ENCODE measurements at places on chromosomes 3 and 15.

GRCh38 chr3:3113042-3113709 lies 3.0 kb upstream of the IL5RA start:
- no peak for DNase-seq

DNA sequence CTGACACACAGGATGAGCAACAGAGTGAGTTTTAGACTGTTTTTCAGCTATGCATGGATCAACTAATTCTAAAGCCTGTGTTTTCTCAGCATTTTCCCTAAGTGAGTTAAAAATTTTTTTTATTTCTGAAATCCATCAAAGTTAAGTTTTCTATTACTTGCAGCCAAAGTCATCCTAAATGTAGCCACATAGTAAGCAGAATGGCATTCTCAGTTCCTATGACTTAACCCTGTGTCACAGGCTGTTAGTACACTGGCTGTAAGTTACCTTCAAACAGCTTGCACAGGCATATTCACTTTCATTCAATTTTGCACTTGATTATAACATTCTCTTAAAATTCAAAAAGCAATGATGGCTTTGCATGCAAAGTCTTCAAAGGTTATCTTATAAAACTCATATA lies 368.2 kb downstream of the OCA2 start:
- DNase-seq = no peak

DNA sequence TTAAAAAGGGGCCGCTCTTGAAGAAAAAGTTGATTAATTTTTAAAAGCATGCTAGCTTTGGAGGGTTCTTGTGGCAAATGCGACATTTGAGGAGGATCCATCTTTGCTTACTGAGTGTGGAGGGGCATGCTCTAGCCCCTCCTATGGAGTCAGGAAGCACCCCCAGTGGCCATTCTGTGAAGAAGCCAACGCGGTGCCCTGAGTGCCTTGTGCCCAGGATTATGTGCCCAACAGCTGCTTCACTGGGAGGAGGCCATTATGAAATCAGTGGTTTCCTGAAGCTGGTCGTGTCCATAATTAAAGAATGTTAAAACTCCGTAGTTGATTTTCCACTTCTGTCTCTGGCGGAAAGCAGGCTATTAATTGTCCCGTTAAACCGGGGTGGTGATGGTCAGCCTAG lies 69.1 kb upstream of the TNFAIP8L3 start:
- no peak for DNase-seq

DNA sequence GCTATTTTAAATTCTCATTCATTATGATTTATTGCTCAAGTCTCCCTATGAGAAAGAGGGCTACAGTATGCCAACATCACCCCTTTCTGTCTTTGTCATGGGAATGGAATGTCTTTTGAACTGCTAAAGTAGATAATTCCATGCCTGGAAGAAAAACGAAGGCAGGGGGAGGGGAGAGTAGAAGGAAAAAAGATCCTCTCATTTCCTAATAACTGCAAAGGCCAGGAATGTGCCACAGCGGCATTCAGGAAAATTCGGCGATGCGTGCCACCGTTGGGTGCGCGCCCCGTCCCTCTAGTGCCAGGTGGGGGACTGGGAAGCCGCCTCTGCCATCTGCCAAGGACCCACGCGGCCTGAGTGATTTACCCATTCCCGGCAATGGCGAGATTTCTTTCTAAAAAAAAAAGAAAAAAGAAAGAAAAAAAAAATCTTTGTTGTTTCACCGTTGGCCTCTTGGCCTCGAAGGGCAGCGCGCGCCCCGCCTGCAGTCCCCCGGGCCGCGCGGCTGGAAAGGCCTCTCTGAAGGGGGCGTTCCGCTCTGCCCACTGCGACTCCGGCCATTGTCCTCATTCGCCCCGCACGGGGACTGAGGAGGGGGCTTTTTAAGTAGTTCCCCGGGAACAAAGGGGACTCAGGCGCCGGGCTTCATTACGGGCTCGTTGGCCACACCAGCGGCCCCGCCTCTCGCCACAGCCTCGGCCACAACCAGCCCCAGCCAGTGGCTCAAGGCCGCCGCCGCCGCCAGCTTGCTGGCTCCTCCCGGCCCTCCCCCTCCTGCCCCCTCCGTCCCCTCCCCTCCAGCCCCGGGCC lies 54.5 kb downstream of the CPN2 start:
- peak; percentile 79 for DNase-seq

All from NCI-H2227 treated with DMSO at 0.1 percent for 48 hours (cell line).